Activated naive CD8-positive, alpha-beta T cell treated with anti-CD3 and anti-CD28 coated beads, Interleukin-2, amount 50 U/mL, for 16 hours (primary cell): ENCODE measurements at places on chromosomes 11 and 22.

- no peak for DNase-seq
Observed at GRCh38 chr22:20931126-20931654, 14.0 kb downstream of the CRKL start.

DNA sequence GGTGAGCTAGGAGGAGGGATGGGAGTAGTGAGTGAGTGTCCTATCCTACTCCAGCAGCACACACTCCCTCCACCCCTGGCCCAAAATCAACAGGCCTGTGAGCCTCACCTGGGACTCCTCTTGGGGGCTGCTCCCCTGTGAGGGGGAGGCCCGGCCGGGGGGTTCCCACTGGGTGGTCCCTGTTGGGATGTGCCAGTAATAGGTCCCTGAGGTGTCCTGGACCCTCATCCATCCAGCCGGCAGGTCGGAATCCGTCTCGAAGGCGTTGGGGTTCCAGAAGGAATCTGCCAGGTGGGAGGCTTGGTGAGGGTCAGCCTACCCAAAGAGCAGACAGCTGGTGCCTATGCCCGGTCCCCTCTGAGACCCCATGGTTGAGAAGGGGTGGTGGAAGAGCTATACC lies 13.3 kb downstream of the SMPD1 start:
- no peak for DNase-seq

GRCh38 chr11:29200791-29201562 lies 815.9 kb downstream of the KCNA4 start:
- no peak for DNase-seq

DNA sequence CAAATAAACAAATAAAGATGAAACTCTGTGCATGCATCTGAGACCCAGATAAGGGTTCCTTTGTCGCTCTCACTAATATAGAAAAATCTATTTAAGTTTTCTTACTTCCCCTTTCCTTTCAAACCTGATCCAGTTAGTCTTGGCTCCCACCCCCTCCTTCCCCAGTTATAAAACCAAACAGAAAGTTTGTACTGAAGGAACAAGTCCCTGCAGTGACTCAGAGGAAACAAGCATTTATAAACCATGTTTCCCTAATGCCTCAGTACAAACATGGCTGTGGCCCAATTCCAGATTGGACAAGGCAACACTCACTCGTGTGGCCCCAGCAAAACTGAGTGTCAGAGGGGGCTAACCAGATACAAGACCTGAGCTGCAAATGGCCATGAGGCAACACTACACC lies 65.5 kb upstream of the ARHGAP20 start:
- no peak for DNase-seq

DNA sequence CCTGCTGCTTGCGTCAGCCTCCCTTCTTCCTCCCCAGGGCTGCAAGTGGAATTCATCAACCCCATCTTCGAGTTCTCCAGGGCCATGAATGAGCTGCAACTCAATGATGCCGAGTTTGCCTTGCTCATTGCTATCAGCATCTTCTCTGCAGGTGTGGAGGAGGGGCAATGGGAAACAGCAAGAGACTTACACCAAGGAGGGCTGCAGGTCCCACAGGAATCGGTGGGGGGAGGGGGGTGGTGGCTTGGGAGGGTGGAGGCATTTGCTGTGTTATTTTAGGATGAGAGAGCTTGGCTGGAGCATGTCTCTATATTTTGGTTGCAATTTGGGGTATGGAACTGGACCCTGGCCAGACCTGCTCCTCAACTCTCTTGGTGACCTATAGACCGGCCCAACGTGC lies 2.1 kb upstream of the MADD start:
- no peak for DNase-seq

GRCh38 chr11:19828382-19829108 lies 115.9 kb downstream of the NAV2 start:
- DNase-seq = no peak

DNA sequence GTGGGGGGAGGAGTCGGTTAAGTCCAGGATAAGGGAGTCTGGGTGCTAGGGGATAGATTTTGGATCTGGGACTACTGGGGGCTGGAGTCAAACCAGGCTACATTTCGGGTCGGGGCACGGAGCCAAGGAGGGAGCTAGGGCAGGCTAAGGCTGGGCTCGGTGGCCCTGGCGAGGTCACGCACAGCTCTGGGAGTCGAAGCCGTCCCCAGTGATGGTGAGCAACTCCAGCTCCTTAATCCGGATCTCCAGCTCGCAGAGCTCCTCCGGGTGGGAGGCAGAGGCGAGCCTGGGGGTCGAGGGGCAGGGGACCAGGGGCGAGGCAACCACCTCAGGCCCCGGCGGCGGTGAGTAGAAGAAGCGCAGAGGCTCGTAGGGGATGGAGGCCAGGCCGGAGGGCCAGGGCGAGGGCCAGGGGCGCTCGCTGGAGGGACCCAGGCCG lies 544 bp downstream of the C11orf91 start:
- no peak for DNase-seq

DNA sequence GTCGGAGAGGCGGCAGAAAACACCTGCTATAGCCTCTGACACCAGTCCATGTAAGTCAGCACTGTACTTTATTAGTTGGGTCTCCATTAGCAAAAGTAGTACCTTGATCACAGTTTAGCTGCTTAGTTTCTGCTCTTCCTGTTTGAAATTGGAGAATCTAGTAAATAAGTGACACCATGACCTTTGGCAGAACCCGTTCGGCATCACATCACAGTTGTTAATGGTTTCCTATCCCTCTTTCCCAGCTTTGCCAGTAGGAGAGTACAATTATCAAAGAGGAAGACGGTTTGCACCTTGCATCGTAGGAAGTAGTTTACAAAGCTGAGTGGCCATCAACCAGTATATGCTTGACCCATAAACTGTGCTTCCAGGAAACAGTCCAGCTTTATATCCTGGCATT lies 101.8 kb downstream of the TRIM44 start:
- no peak for DNase-seq

DNA sequence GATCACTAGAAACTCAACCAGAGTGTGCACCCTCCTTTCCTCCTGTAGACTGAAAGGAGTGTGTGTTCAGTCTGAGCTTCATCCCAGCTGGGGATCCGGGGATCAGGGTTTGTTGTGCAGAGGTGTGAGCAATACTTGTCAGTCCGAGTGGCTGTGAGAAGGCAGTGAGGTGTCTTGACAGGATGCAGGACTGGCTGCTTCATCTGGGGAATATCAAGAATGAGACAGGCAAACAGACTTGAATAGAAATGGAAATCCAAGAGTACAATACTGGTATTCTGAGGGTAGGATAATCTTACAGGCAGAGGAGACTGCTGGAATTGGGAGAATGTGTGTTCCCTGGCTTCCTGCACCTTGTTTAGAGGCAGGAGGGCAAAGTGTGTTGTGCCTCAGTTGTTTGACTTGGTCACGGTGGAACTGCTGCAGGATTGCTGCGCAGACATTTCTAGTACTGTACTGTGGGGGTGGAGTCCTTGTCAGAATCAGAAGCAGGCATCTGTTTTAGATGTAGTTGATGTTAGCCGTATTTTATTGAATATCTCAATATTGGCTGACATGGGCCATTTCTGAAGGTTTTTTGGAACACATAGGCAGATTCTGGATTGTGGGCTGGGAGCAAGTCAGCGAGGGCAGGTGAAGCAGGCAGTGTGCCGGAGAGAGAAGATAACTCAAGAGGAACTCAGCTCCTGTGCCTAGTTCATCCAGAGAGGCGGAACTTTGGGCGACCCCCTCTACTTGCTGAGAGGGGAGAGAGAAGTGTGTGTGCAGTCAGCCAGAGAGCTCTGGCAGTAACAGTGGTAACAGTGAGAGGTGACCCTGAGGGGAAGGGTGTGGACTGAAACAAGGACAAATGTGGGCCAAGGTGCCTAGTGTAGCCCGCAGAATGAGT lies 27.1 kb upstream of the GRK2 start:
- no peak for DNase-seq

DNA sequence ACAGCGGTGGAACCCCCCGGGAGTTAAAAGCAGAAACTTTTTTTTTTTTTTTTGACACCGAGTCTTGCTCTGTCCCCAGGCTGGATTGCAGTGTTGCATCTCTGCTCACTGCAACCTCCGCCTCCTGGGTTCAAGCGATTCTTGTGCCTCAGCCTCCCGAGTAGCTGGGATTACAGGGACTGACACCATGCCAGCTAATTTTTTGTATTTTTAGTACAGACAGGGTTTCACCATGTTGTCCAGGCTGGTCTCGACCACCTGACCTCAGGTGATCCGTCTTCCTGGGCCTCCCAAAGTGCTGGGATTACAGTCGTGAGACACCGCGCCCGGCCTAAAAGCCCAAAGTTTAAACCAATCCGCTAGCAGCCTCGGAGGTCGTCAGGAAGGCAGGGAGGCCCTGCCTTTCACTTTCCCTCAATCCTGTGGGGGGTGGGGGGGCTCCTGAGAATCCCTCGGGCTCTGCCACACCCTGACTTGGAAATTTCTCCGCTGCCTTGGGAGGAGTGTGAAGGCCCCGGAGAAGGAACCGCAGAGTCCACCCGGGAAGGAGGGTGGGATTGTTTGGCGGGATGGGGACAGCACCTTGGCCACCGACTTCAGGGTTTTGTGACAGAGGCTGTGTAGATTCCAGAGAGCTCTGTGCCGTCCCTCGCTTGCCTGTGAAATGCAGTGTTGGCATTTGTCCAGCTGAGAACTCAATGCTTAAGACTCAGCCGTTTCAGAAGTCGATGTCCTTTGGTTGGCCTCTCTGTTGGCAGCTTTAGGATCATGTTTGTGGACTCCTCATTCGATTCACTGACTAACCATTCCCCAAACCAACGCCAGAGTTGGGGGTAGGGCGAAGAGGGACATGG lies 1.0 kb downstream of the ARHGAP8 start:
- DNase-seq = no peak

DNA sequence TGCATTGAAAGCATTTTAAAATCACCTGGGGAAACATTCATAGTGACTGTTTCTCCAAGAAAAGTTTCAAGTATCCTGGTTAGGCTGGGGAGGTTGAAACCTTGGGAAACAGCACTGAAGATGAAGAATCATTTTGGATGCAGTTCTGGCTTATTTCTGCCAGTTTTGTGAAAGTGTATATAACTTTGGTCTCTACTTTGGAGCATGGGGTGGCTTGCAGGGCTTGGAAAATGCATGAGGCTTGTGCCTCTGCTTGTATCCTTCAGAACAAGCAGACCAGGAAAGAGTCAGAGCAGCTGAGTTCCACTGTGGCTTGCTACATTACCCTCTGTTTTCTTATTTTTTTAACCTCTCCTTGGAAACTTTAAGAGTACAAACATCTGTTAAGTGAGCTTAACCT lies 19.5 kb downstream of the SLC5A12 start:
- DNase-seq = no peak

DNA sequence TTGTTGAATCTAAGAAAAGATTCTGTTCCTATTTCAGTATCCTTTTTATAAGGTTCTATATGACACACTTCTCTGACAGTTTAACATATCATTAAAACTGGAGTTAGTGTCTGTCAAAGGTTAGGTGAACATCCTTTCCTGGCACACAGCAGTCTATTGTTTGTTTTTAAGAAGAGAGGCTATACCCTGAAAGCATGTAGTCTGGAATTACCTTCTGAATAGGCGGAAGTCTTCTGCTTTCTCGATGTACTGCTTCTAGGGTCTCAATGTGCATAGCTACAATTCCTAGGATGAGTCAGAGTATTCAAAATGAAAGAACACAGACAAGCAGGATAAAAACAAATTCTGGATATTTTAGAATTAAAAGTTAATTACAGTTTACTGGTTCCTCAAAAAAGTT lies 188.6 kb downstream of the SWAP70 start:
- no peak for DNase-seq

DNA sequence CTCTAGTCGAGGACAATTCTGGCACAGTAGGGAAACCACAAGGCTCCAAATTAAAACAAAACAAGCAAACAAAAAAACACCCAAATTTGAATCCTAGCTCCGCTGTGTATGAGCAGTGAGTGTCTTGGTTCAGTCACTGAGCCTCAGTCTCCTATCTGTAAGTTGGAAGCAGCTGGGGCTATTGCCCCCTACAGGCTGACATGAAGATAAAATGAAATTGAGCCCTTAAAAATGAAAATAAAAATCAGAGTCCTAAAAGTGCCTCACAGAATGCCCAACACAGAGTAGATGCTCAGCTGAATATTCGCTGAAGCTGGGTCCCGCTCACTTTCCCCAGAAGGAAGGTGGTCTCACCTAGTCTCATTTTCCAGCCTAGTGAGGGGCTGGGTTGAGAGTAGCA lies 65.2 kb downstream of the PDE2A start:
- no peak for DNase-seq
